NCI-H510A (cell line): ENCODE measurements at places on chromosomes 4 and X.

- DNase-seq, result no peak
These were observed 194.4 kb downstream of the FAM133A start for GRCh38 chrX:93868289-93868965.

- DNase-seq, result no peak
These were observed 1.0 kb downstream of the FOXO4 start for GRCh38 chrX:71096760-71097032.

- DNase-seq, result no peak
These were observed 562.8 kb upstream of the POU3F4 start for GRCh38 chrX:82945332-82945731.

DNA sequence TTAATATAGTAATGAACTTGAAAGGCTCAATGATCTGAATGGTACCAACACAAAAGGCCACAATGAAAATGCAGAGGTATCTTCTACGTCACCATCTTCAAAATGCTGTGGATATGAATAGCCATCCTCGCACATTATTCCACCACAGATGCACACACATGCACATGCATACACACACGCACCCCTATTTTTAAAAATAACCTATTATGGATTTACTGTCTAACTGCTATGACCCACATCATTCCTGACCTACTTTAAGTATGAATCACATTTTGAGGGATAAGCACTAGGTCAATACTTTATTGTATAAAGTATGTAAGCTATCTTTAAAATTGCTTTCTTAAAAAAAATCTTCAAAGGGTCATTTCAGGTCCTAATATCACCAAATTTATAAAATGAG is 24.4 kb upstream of the CORIN start:
- DNase-seq, result no peak

GRCh38 chrX:16573781-16574180 is 76.2 kb upstream of the S100G start:
- DNase-seq, result no peak

DNA sequence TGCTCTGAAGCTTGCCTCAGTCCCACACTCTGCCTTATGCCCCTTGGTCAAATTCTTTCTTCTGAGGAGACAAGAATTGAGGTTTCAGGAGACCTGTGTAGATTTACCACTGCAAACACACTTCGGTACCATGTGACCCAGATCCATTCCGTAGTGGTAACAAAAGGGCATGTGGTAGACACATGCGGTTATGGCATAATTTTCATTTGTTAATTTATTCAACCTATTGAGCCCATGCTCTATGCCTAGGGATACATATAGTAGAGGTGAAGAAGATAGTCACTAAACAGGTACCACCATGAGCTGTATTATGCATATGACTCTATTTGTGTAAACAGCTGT is 190.9 kb downstream of the NDST4 start:
- DNase-seq, result no peak
